Lung (tissue), 17 donors: ENCODE measurements at places on chromosomes 5 and 9. TPM values are rescaled to one million over a fixed set of nuclear protein-coding genes. Genes with fewer than 3 reads are reported as not detected.
A peak's percentile ranks its signal among the peaks of the same experiment; 100 is the strongest.

The SLC6A18 gene
- total RNA-seq: not detected

DNA sequence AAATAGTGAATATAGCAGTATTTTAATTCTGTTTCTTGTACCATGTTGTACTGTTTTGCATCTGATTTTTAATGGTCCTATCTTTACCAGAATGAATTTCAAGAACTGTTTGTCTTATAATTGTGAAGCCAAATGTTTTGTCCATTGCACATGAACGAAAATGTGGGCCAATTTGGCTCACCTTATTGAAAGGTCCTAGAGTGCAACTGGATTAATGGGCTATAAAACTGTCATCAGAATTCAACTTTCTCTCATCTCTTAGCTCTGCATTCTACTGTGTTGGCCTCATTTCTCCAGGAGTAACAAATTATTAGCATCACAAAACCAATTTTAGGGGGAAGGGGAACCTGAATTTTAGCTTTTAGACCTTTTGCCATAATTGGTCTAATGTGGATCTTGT, 179.4 kb upstream of the NUDT12 start:
- H3K4me1 ChIP-seq: no peaks in the 10 kb centered on the region
- no peaks in the 10 kb centered on the region for H3K36me3 ChIP-seq
- no peak overlapping the region for H3K4me3 ChIP-seq
- no peak overlapping the region for H3K27ac ChIP-seq
- DNase-seq: no peak

The GRM6 gene
- total RNA-seq: not detected

DNA sequence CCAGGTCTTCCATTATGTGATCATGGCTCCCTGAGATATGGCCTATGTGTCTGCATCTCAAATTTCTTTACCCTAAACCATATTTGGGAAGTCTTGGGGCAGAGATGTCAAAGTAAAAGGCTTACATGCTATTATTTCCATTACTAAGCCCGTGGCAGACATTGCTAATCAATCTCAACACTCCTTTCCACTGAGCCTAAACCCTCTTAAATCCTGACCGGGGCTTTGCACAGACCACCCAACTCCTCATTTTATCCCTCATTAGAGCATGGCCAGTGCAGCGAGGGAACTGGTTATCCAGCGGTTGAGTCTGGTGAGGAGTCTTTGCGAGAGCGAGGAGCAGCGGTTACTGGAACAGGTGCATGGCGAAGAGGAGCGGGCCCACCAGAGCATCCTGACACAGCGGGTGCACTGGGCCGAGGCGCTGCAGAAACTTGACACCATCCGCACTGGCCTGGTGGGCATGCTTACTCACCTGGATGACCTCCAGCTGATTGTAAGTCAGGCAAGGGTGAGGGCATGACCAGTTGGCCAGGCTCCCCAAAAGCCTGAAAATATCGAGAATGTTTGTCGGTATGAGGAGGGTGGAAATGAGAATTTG, 11.0 kb downstream of the BSPRY start:
- no peak overlapping the region for H3K4me3 ChIP-seq
- H3K4me1 ChIP-seq: no peaks in the 10 kb centered on the region
- no peak for DNase-seq
- H3K27ac ChIP-seq: no peak overlapping the region

DNA sequence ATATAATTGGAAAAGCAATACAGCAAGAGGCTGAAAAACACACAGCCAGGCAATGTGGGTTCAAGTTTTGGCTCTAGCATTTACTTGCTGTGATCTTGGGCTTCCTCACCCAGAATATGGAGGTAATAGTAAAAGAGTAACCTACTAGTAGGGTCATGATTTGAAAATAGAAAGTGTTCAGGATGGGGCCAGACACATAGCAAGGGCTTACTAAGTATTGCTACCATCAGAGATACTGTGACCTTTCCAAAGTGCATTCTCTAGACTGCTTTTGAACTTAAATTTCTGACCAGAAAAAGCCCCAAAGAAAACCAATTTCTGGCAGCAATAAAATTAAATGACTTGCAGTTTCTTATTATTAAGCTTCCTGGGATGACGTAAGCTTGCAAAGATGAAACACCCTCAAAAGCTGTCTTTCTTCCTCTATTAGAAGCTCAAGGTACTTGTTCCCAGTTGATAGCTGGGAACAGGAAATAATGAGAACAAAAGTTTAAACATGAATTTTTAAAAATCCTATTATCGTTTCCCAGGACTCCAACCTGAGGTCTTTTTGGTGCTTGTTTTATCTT, 20.3 kb downstream of the SLC45A2 start:
- H3K4me1 ChIP-seq: peaks cover 15% of the 10 kb centered on the region
- DNase-seq: no peak
- no peak overlapping the region for H3K4me3 ChIP-seq
- no peak overlapping the region for H3K27ac ChIP-seq

- H3K27ac ChIP-seq: no peak overlapping the region
- no peaks in the 10 kb centered on the region for H3K4me1 ChIP-seq
- H3K4me3 ChIP-seq: no peak overlapping the region
- no peaks in the 10 kb centered on the region for H3K27me3 ChIP-seq
- no peaks in the 10 kb centered on the region for H3K36me3 ChIP-seq
- DNase-seq: no peak
Observed at GRCh38 chr9:94553029-94553938, 1.6 kb upstream of the PCAT7 start.

DNA sequence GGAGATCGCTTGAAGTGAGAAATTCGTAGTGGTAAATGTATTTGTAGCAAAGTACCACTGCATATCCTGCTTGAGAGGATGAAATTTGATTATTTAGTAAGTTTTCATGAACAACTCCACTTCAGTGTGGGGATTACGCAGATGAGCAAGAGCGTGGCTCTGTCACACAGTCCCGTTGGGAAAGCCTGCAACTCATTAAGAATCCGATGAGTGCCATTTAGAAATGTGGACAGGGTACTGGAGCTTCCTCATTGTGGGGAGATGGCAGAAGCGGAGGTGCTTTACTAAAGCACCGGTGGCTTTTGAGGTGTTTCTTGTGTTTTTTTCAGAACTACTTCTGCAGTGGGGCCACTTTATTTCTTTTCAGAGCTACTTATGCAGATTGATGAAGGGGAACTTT, 1.4 kb downstream of the TJP2 start:
- no peaks in the 10 kb centered on the region for H3K36me3 ChIP-seq
- no peak overlapping the region for H3K4me3 ChIP-seq
- DNase-seq: no peak
- H3K27me3 ChIP-seq: no peaks in the 10 kb centered on the region
- peaks cover 41% of the 10 kb centered on the region for H3K4me1 ChIP-seq

DNA sequence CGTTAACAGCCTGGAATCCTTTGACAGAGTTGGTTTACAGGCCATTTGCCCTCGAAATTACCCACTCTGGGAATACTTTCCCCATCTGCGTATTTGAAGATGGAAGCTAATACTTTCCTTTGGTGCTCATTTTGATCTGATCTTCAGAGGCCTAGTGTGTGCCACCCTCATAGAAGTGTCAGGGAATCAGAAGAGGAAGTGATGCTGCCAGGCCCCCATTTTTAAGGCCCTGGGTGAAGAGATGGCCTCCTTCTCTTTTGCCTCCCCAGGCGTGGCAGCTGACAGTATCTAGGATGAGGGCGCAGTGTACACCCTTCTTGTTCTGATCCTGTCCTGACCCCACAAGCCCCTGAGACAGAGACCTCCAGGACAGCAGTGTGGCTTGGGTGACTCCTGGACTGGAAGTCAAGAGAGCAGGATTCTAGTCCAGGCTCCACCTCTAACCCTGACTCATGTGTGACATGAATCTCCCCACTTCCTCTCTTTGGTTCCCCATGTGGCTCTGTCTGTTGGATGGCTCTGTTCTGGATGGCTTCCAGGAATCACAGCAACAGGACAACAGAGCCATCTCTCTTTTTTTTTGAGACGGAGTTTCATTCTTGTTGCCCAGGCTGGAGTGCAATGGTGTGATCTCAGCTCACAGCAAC, 27.8 kb downstream of the CSF1R start:
- H3K27ac ChIP-seq: peak overlapping the region; percentile 54
- DNase-seq: peak; percentile 44
- no peaks in the 10 kb centered on the region for H3K27me3 ChIP-seq
- H3K36me3 ChIP-seq: peaks cover 3% of the 10 kb centered on the region

DNA sequence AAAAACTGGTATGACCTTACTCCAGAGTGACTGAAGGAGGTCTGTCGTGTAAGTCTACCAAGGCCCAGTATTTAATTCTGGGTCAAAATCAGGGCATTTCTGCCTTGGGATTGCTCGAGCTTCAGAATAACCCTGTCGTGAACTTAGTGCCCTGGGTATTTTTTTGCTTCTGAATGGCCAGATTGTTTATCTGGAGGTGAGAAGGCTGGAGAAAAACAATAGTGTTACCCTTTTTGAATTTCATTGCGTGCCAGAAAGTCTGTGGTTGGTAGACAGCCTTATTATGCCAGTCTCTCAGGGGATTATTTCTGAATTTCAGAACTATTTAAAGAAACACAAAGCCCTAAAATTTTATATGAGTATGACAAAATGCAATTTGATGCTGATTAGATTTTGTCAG, 323.4 kb downstream of the CSNK1G3 start:
- H3K36me3 ChIP-seq: no peaks in the 10 kb centered on the region
